ENCODE measurements at places on chromosomes 11 and 22. TPM values are rescaled to one million over a fixed set of nuclear protein-coding genes. Genes with fewer than 3 reads are reported as not detected.

PKNOX2 gene
- 7.1 TPM for total RNA-seq

DNHD1 gene
- total RNA-seq = 8.2 TPM

HTR3B gene
- total RNA-seq = not detected

GAS2 gene
- total RNA-seq = 14.3 TPM

CARS1 gene
- total RNA-seq = 17.1 TPM

C22orf42 gene
- not detected for total RNA-seq

UBQLN3 gene
- not detected for total RNA-seq

ENTHD1 gene
- not detected for total RNA-seq

TCN1 gene
- total RNA-seq = not detected

MPZL3 gene
- total RNA-seq = 3.8 TPM

NFRKB gene
- 12.1 TPM for total RNA-seq

NCF4 gene
- total RNA-seq = 6.1 TPM

KRTAP5-1 gene
- total RNA-seq = not detected

INSC gene
- total RNA-seq = 0.22 TPM

OR51B2 gene
- total RNA-seq = not detected

CHRM1 gene
- total RNA-seq = not detected

CSF2RB gene
- 4.9 TPM for total RNA-seq

SYCE3 gene
- total RNA-seq = not detected

CCDC87 gene
- 0.43 TPM for total RNA-seq

DEFB131B gene
- not detected for total RNA-seq

DUSP18 gene
- total RNA-seq = 3.4 TPM

CREB3L1 gene
- total RNA-seq = 8.6 TPM

MRGPRX4 gene
- not detected for total RNA-seq

HEPN1 gene
- total RNA-seq = not detected

PRRG4 gene
- 0.40 TPM for total RNA-seq

OR6A2 gene
- total RNA-seq = not detected

PATL1 gene
- 23.4 TPM for total RNA-seq

FTH1 gene
- total RNA-seq = 3,174 TPM

MPEG1 gene
- total RNA-seq = 4.3 TPM

TEF gene
- total RNA-seq = 14.0 TPM

NUCB2 gene
- 91.6 TPM for total RNA-seq

GNG3 gene
- 0.27 TPM for total RNA-seq

SAA4 gene
- not detected for total RNA-seq

DAGLA gene
- total RNA-seq = 3.3 TPM

FGF3 gene
- total RNA-seq = not detected

TRIM6 gene
- total RNA-seq = 0.46 TPM

DEPDC5 gene
- total RNA-seq = 11.8 TPM

ESAM gene
- 50.2 TPM for total RNA-seq

IGF2 gene
- 87.7 TPM for total RNA-seq

TIGD3 gene
- not detected for total RNA-seq

ROM1 gene
- total RNA-seq = 6.0 TPM

MMP13 gene
- not detected for total RNA-seq

LRRC55 gene
- 0.13 TPM for total RNA-seq

DEPDC7 gene
- 0.30 TPM for total RNA-seq

ZP1 gene
- not detected for total RNA-seq

IRAG1 gene
- 6.4 TPM for total RNA-seq

OR5P2 gene
- not detected for total RNA-seq

TMEM121B gene
- total RNA-seq = 1.0 TPM

SCGB1A1 gene
- total RNA-seq = not detected

FAM227A gene
- total RNA-seq = 0.46 TPM

All from cardiac septum (tissue), 1 donor.